Right forelimb (tissue), 1 donor: ENCODE measurements at places on chromosomes 12 and 14.

- no peak for DNase-seq
These were observed 152.1 kb upstream of the PLEKHG7 start for GRCh38 chr12:92550661-92551060.

- DNase-seq, result no peak
These were observed 150.1 kb downstream of the SUDS3 start for GRCh38 chr12:118526255-118527095.

DNA sequence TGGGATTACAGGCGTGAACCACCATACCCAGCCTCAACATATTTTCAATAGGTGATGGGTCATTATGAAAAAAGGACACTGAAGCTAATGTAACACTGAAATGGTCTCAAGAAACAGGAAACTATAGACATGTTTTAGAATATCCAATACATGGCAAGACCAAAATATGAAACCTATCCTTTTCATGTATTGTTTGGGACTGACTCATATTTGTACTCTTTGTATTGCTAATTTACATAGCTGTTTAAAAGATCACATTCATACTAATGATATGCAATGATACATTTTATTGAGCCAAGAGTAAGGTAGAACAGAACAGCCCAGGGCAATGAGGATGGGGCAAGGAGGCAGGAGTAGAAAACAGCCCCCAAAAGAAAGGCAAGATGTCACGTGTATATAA, 32.6 kb downstream of the RESF1 start:
- no peak for DNase-seq

- no peak for DNase-seq
These were observed 385.9 kb downstream of the EGLN3 start for GRCh38 chr14:33564774-33565630.

DNA sequence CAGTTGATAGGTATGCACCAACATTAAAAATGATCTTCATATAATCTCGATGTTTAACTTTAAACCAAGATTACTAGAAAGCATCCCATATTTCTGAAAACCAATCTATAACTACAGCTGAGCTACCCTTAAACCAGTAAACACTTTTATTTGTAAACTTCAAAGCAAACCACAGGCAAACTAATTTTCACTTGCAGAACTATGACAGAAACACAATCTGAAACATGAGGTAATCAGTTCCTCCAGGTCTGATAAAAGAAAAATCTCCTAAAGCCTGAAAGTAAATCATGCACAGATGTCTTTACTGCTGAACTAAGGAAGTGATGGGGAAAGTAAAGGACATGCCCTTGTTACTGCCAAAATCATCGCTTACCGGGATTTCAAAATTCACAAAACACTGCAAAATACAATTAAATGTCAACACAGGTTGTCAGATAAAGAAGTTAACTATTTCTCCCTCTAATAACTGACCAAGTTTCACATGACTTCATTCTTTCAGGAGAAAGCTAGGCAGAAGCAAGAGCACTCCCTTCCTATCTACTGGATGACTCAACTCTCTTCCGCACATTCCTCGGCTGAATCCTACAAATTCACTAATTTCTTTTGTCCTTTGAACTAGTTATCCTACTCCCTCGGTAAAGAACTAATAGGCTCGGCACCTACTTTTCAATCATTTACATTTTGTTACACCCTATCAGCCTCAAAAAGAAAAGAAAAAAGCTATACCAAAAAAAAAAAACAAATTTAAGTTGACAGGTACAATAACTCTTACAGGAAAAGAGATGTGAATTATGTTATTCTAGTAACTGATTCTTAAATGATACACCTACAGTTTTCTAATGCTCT, 1.4 kb downstream of the EEA1 start:
- DNase-seq, result no peak

GRCh38 chr14:67241411-67242167, at the start of gene PALS1:
Gene PALS1, plus strand, starts transcription at chr14:67241435. Its CDS starts 37,736 bp downstream, at chr14:67279171.
- no peak for DNase-seq

GRCh38 chr12:26369588-26369987, 174.2 kb downstream of the SSPN start:
- no peak for DNase-seq

DNA sequence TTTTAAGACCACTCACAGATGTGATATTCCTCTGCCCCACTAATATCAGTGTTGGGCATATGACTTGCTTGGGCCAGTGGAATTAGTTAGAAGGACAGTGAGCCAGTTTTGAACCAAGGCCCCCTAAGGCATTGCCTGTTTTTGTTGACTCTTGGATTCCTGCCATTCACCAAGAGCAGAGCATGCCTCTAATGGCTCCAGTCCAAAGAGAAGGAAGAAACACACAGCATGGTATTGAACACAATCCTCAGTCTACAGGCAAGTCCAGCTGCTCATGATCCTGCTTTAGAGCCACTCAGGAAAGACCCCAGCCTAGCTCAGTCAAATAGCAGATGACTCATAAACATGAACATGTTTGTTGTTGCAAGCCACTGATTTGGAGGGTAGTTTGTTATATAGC, 1201.5 kb downstream of the BCL11B start:
- DNase-seq, result no peak

DNA sequence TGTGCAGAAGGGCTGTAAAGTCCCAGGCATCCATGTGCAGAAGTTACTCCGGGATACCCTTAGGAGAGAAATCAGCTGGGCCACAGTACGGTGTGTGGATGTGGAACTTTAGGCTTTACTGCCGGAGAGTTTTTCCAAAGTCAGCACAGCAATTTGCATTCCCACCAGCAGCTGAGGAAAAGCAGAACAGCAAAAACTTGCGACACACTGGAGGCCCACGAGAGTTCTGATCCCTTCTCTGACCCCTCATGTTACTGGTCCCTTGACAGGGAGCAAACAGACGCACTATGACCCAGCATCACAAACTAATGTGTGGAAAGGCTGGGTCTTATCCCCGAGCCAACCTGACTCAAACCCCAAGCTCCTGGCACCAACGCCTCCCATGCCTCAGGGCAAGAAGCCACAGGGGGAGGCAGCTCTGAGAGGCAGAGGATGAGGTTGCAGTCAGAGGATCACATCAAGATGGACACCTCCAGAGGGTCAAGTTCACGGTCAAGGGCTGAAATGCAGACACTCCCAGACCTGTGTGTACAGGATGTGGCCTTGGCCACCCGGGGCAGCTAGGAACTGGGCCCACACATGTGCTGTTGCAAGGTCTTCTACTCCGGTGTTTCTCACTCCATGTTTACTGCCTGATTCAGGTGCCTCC, 38.6 kb downstream of the CCDC88C start:
- no peak for DNase-seq

DNA sequence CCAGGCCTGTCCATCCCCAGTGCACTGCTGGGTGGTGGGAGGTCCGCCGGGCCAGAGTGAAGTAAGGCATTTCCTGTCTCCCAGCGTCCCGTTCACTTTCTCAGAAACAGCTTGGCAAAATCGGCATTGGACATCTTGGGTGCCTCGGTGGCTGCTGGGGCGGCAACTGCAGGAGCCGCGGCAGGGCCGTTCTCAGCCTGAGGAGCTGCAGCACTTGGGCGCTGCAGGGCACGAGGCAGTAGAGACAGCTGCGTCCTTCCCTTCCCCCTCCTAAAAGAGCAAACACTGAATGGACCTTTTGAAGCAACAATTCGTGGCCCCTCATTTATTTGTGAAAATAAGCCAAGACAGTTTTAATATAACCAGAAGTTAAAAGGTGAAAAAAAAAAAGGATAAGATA, 8.3 kb downstream of the FICD start:
- DNase-seq, result no peak

- DNase-seq, result no peak
These were observed 16.3 kb upstream of the C14orf180 start for GRCh38 chr14:104563191-104563741.

DNA sequence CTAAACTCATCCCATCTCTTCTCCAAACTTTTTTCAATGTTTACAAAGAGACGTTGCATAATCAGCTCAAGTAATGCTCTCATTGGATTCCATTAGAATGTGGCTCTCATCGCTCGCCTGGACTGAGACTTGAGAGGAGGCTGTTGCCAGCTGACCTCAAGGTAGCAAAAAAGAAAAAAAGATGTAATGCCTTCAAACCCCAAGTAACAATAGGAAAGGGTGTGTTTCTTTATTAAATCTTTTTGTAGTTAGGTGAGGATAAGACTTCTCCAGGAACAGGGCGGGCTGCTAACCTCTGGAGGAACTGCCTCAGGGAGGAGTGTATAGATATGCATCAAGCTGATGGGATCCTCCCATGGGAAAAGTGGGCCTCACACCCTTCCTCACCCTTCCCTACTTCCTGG, 956 bp upstream of the PTHLH start:
- DNase-seq, result no peak

DNA sequence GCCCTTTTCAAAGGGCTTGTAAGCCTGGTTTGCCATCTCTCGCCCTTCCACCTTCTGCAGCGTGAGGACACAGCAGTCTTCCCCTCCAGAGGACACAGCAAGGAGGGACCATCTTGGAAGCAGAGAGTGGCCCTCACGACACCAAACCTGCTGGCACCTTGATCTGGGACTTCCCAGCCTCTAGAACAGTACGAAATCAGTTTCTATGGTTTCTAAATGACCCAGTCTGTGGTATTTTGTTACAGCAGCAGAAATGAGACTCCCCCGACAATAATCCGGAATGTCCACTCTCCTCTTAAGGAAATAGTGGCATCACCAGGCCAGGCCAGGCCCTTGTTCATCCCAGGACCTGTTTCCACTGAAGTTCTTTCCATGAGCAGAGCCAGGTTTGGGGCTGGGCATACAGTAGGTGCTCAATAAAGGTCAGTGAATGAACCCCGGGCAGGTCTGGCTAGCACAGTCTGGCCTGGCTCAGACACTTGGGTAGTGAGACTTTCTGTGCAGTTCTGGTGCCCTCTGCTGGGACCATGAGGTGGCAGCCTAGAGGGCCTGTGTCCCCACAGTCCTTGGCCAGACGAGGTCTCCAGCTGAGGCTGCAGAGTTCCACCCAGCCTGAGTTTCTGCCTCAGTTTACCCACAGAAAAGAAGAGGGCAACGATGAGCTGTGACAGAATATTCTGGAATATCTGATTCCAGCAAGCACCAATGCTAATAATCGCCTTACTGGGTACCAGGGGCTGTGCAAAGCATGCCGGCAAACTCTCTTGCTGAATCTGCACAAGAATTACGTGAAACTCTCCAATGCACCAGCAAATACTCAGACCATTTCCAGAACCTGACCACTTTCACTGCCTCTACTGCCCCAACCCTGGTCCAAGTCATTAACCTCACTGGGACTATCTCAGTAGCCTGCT, 14.0 kb downstream of the ABCB9 start:
- DNase-seq, result peak; percentile 76

DNA sequence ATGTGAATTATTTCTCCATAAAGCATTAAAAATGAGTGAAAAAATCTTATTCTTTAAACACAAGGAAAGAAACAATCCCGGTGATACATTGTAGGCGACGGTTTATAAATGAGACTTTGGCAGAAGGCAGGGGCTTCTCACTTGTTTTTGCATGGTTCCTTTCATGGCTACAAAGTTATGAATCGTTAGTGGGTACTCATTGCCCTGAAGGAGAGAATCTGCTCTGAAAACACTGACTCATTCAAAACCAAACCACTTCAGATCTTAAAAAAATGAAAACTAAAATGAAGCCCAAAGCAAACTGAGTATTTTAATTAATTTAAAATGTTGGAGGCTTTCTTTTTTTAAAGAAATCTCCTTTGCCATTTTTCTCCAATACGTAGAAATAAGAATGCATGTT, 41.4 kb upstream of the AMIGO2 start:
- DNase-seq, result no peak

- no peak for DNase-seq
These were observed 4.1 kb upstream of the CLEC4D start for GRCh38 chr12:8508910-8509841.

GRCh38 chr12:7628381-7628961, 37.2 kb downstream of the APOBEC1 start:
- DNase-seq, result no peak
